ENCODE measurements at places on chromosomes 12 and 14. TPM values are rescaled to one million over a fixed set of nuclear protein-coding genes. Genes with fewer than 3 reads are reported as not detected.

DNA sequence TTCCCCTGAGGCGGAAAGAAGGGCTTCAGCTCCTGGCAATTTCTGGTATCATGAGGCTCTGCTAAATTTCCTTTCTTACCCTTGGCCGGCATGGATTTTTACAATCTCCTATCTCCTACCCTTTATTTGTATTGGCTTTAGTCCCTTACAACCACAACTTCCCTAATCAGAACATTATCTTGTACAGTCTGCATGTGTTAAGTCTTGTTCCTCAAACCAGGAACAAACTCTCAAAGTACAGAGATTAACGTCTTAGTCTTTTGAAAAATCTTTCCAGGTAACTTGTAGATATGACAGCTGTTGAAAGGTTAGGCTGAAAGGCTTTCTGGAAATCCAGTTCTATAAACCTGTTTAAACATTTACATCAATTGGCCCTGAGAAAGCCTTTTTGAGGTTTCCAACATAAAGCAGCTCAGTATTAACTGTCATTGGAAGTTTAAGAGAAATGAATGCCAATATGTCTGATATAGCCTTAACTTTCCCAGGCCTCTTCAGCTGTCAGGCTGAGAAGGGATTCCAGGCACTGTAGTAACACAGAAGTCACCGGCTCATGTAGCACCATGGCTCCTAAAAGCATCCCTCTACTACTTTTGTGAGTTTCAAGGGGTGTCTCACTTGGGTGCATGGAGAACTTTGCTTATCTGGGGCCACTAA, 360.5 kb downstream of the FUT8 start:
- DNase-seq: no peak

- no peak for DNase-seq
Observed at GRCh38 chr12:48005750-48006021, 1.4 kb upstream of the COL2A1 start.

DNA sequence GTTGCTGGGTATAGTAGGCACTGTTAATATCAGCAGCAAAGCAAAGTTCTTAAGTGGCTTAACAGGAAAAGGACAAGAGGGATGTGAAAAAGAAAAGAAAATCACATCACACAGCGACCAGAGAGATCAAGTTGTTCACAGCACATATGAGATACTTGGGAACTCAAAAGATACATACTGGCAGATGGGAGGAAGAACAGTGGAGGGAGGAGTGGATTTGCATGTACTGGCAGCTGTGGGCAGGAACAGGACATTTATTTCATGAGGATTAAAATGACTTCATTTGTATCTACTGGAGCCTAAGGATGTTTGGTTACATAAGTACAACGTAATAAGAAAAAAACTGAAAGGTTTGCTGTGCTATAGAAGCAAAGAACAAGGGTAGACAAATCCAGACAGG, 136.5 kb upstream of the IFNG-AS1 start:
- no peak for DNase-seq

DNA sequence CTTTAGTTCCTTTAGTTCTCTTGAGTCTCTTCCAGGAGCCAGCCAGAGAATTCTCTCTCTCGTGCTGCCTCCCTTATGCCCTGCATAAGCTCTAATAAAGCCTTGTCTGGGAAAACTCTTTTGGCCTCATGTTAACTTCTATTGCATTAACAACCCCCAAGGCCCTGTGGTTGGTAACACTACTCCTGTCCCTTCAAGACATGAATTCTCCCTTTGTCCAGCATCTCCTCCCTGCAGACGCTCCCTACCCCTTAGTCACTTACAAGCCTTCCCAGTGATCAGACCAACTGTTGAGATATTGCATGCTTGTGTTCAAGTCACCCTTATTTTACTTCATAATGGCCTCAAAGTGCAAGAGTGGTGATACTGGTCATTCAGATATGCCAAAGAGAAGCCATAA, 12.1 kb downstream of the LTBR start:
- DNase-seq: no peak

DNA sequence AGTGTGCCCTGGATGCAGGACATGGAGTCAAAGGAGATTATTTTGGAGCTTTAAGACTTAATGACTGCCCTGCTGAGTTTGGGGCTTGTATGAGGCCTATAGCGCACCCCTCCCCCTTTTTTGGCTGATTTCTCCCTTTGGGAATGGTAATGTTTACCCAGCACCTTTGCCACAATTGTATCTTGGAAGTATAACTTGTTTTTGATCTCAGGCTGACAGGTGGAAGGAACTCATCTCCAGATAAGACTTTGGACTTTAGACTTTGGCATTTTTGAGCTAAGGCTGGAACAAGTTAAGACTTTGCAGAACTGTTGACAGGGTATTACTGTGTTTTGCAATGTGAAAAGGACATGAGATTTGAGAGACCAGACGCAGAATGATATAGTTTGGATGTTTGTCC, 110.5 kb downstream of the DERA start:
- no peak for DNase-seq

DNA sequence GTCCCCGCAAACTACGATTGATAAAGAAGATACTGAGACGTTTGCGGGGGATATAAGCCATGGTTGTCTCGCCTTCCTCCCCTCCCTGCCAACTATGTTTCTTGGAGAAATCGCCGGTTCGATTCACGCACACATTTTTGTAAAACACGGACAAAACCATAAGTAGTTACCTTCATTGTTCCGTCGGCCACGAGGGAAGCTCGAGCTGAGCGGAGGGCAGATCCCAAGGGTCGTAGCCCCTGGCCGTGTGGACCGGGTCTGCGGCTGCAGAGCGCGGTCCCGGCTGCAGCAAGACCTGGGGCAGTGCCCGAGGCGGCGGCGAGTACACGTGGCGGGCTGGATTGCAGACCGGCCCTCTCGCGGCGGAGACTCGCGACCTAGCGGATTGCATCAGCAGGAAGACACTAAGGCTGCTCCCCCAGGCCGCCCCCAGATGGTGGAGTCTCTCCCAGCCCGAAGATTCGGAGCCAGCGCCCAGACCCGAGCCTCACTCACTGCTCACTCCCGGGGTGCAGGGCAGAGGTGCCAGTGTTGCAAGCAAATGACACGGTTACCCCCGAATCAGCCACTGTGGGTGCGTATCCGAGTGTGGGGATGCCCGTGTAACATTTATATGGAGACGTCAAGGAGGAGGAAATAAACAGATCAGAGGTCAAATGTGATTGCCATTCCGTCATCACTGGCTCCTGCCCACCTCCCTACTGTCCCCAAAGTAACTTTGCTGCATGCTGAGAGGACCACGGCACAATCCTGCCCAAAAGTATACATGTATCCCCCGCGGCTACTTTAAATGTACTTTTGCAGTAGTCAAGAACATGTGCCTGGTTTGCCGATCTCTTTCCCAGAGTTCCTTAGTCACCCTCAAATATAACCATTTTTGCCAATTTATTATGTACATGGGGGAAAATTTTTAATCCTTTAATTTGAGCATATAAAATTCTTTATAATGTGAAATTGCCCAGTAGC, at the start of gene BCAT1:
BCAT1 (minus strand) TSS at position 345 of the 966 bp plus-strand sequence; CDS start at position 176, 169 bp downstream.
- peak; percentile 58 for DNase-seq

Gene OTOGL
- 0.21 TPM for total RNA-seq

Gene HVCN1
- total RNA-seq: 13.8 TPM

DNA sequence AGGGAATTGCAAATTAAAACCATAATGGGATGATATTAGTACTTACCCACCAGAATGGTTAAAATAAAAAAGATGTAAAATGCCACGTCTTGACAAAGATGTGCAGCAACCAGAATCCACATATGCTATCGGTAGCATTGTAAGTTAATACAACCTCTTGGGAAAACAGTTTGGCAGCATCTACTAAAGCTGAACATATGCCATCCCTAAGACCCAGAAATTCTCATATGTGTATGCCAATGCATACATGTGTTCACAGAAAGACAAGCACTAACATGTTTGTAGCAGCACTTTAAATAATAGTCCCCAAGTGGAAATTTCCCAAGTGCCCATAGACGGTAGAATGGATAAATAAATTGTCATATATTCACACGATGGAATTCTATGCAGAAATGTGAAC, 28.3 kb upstream of the SLC5A8 start:
- DNase-seq: no peak

Gene CCDC177
- total RNA-seq: not detected

Gene APPL2
- 97.9 TPM for total RNA-seq

GRCh38 chr12:89945123-89945522, 236.5 kb upstream of the ATP2B1 start:
- no peak for DNase-seq

DNA sequence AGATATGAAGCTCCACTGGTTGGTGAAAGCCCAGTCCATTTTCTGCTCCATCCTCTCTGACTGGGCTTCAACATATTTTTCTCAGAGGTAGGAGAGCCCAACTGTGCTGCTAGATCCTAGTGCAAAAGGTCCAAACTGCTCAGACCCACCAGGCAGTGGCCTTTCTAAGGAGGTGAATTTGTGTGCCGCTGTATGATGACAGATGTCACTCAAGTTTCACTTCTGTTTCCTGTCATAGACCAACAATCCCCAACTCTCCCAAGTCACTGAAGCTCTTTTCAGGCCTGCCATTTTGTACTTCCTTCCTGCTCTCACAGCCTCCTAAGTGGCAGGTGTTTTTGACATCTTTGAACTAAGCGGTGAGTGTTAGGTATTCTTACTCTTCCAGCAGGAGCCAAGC, 16.4 kb upstream of the RNASE4 start:
- no peak for DNase-seq

DNA sequence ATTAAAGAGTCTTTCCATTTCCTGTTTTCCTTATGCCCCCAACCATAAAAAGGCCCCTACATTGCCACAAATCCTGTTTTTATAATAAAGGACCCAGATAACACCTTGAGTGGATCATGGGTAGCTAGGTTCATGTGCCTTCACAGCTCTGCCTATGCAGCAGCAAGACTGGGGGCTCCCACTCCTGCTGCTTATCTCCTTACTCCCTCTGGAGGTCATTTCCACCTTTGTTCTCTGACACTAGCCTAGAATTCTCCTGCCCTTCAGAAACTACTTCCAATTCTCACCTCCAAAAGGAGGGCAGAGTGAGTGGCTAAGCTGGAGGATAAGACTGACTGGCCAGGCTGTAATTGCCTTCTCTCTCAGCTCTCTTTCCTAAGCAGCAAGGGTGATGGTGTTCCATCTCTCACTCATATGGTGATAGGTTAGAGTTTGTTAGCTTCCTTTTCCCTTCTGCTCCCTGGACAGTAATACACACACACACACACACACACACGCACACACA, 20.0 kb upstream of the STAC3 start:
- DNase-seq: no peak

Gene KIAA0586
- 17.5 TPM for total RNA-seq

- DNase-seq: no peak
Observed at GRCh38 chr12:113844495-113845210, 121.5 kb downstream of the RBM19 start.

DNA sequence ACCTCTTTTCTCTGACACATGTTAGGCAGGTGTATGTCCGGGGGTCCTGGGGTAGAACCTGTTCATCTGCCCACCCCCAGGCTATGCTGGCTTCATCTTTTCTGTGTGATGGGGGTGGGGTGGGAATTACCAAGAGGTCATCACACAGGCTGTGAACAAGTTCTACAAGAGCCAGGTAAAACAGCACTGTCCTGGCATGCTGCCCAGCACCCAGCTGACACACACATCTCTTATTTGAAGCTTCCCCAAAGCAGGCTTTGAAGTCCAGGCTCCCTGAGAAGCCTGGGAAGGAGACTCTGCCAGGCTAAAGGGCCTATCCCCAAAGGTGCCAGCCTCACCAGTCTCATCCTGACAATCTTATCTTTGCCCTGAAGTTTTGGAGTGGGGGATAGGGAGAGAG, 141.1 kb downstream of the ALG10 start:
- no peak for DNase-seq

Gene NR4A1
- total RNA-seq: 757 TPM

DNA sequence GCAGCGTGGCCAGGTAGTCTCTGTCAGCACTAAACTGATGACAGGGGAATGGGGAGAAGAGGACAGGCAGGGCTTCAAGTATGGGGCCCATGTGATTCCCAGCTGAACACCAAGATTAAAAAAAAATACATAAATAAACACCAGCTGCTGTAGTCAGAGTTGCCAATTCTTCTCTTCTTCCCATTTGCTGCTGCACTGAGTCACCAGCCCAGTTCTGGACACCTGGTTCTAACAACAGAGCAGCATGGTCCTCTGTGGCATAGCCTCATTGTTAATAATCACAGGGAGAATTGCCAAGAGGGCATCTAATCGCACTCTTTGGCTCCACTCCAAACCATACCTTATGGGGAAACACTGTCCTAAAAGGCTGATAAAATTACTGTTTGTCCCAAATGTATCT, 15.1 kb downstream of the PPM1H start:
- DNase-seq: no peak

- no peak for DNase-seq
Observed at GRCh38 chr12:125064492-125064891, 743 bp upstream of the AACS start.

GRCh38 chr12:132445884-132446632, 43.9 kb upstream of the FBRSL1 start:
- DNase-seq: no peak

- no peak for DNase-seq
Observed at GRCh38 chr12:1777798-1778197, 42.6 kb upstream of the LRTM2 start.

DNA sequence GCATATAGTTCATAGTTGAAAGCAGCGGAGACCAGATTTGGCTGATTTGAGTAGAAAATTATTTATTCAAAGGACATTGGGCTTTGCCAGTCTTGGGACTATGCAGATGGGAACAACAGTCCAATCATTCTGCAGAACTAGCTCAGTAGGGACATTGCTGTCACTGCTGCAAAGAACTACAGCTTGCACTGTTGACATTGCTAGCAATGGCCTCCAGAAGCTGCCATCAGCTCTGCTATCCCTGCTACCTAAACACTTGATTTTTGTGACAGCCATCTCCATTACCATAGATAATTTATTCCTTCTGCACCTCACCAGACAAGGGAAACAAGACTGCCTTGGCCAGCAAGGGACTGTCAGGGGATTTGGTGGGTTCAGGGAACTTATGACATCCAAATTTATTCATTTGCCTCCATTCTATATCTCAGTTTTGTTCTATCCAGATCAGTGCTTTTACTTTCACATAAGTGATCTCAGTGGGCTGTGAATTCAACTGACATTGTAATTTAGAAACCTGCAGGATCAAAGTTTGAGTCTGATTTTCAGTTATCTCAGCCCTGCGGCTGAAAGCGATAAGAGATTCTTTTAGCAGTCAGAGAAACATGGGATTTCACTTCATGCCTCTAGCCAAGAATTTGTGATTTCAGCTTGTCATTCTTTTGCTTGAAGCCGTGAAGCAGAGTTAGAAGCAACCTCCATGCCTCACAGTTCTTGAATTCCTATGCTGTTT, 136.7 kb upstream of the FBXO33 start:
- no peak for DNase-seq

All from tibial nerve (tissue), 4 donors.